ENCODE measurements at places on chromosomes 1 and 21.
A peak's percentile ranks its signal among the peaks of the same experiment; 100 is the strongest.

GRCh38 chr1:243910607-243911006 lies 60.6 kb upstream of the AKT3 start:
- peak; percentile 6 for DNase-seq

GRCh38 chr1:179809506-179810366 lies 66.6 kb downstream of the FAM163A start:
- peak; percentile 76 for DNase-seq

DNA sequence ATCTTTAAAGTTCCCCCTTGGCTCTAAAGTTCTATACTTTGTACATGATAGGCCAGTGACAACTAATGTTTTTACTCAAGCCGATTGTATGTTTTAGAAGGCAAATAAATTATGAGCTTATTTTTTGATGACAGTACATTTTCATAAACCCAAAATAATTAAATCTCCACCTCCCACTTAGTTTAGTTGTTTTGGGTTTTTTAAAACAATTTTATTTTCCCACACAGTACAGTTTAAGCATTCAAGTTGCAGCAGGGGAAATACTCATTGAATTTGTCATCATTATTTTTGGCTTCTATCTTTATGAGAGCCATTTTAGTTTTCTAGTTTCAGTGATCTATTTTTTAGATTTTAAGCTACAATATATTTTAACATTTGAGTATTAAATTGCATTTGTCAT lies 93.6 kb downstream of the OLFML2B start:
- DNase-seq = no peak

DNA sequence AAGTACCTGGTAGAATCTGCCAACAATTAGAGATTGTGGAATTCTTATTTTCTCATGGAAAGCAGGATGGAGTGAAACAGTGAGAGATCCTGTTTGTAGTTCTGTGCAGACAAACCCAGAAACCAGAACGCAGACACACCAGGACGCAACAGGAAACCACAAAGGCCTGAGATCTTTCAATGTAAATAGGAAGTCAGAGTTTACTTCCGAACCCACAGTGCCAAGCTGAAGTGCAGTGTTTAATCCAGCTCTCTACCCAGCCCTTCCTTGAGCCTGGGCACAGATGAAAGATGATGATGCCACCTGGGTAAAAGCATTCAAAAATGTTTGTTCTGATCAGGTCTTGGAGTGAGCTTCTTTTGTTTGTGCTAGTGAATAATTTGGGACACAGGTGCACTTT lies 244.2 kb upstream of the HOOK1 start:
- no peak for DNase-seq

DNA sequence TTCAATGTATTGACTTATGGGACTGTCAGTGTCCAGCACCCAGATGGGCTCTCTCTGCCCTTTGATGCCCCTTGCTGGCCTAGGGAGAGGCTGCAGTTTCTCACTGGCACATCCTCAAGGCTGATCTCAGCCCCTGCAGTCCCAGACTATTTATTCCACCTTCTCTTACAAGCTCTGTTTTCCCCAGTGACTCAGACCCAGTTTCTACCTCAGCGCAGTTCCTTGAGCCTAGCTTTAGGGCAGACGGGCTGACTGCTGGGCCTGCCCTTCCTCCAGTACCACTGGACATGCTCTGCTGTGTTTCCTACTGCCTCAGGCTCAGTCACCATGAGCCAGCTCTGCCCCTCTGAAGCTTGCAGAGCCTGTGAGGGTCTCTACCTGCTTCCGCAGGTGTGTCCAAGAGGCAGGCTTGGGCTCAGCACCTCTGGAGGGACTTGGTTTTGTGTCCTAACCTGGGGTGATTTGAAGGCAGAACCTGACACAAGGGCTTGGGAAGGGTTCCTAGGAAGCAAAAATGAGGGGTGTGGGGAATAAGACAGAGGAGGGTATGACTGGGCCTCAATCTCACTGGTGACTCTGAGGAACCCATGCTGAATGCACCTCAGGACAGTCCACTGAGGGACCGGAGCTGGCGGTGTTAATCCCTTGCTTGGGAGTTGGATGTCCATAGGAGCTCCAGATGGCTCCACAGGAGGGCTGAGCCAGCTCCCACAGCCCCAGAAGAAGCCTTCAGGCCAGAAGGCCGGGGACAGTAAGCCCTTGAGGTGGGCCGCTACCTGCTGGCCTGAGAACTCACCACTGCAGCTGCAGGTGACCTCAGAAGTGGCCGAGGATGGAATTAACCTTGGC lies 689.9 kb downstream of the MATN1 start:
- DNase-seq = no peak

DNA sequence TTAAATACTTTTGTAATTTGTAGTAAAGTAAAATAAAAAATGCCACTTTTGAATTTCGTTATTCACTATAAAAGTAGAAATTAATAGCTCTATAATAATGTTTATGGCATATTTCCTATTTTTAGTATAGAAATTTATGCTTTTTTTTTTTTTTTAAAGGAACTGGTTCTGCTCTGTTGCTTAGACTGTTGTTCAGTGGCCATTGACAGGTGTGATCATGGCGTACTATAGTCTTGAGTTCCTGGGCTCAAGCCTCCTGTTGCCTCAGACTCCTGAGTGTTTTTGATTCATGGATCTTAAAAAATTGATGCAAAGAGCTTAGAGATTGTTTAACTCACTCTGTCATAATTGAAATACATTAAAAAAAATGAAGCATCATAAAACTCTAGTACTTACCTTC lies 53.6 kb downstream of the RPS6KC1 start:
- no peak for DNase-seq

- no peak for DNase-seq
Observed at GRCh38 chr1:60921175-60921574, 161.2 kb upstream of the NFIA start.

DNA sequence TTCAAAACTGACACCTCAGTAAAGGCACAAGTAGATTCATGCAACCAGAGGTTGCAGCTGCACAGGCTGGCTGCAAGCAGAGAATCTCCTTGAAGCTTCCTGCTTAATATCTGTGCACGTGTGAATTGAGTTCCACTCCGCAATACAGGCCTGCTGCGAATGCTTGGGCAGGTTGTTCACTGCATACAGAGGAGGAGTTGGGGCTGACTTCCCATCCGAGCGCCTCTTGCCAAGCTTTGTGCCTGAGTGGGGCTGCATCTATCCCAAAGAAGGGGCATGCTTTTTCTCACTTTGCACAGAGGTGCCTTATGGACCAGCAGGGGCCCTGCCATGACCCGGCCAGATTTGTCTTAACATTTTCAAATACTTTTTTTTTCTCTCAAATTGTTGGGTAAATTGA lies 17.9 kb upstream of the PADI1 start:
- DNase-seq = no peak

DNA sequence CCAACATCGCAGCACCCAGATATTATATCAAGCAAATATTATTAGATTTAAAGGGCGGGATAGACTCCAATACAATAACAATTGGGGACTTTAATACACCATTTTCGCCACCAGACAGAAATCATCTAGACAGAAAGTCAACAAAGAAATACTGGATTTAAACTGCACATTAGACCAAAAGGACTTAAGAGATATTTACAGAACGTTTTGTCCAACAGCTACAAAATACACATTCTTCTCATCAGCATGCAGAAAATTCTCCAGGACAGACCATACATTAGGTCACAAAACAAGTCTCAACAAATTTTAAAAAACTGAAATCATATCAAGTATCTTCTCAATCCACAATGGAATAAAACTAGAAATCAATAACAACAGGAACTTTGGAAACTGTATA lies 121.2 kb downstream of the ACBD6 start:
- DNase-seq = no peak

DNA sequence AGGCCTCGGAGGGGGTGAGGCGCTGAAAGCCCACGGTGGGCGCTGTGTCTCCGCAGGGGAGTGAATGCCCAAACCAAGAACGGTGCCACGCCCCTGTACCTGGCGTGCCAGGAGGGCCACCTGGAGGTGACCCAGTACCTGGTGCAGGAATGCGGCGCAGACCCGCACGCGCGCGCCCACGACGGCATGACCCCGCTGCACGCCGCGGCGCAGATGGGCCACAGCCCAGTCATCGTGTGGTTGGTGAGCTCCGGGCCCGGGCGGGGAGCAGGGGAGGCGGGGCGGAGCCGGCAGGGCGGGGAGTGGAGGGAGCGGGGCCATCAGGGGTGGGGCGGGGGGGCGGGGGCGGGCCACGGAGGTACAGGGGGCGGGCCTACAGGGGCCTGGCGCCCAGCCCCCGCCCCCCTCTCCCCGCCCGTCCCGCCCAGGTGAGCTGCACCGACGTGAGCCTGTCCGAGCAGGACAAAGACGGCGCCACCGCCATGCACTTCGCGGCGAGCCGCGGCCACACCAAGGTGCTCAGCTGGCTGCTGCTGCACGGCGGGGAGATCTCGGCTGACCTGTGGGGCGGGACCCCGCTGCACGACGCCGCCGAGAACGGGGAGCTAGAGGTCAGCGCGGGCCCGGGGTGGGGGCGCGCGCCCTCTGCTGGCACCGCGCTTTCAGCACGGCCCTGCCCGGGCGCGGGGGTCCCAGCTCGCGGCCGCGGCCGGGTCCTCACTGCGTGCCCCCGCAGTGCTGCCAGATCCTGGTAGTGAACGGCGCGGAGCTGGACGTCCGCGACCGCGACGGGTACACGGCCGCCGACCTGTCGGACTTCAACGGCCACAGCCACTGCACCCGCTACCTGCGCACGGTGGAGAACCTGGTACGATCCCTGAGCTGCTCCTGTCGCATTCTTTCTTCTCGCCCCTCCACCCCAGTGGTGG lies 15.9 kb downstream of the ESPN start:
- DNase-seq = no peak

GRCh38 chr1:94675373-94675772 lies 133.8 kb upstream of the F3 start:
- DNase-seq = no peak

DNA sequence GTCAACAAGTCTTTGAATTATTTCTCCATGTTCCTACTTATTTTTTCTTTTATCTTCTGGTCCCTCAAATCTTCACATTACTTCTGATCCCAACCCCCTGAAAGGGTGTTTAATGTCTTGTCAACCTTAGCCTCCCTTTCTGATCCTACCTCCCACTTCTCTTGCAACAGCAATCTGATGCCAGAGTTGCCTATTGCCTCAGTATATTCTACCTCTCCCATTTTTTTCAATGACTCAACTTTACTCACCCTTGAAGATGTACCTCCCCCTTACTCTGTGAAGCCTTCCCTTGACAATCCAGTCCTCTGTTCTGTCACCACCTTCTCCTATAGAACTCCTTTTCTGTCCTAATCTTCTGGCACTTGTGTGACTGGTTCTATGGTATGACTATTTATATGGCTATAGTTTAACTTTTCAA lies 99.5 kb upstream of the CD55 start:
- no peak for DNase-seq

DNA sequence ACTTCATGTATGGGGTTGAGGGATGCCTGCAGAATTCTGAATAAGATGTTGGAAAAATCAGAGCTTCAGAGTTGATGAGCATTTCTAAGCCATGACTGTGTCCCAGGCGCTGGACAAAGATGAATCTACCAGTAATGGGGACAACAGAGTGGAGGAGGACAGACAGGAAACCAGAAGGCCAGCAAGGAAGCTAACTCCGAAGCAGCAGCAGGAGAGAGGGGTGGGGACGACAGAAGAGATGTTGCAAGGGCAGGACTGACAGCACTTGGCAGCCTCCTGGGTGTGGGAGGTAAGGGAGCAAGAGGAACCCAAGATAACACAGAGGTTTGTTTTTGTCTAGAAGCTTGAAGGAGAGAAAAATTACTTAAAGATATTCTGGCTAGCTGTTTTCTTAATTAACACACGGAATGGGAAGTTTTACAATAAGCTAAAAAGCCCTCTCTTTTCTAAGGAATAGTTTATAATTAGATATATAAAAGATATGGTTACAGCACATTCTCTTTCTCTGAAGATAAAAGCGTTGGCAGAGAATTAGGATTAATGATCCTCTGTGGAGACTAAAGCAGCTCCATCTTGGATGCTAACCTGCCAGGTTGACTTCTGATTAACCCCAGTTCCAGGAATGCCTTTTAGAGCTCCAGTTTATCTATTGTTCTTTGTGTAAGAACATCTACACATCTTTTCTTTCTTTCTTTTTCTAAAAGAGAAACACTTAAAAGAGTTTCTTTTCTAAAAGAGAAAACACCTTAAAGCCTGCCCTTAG lies 92.7 kb downstream of the TENT5C start:
- DNase-seq = no peak
